Right atrium auricular region (tissue), 2 donors: ENCODE measurements at places on chromosomes 3 and 15.

DNA sequence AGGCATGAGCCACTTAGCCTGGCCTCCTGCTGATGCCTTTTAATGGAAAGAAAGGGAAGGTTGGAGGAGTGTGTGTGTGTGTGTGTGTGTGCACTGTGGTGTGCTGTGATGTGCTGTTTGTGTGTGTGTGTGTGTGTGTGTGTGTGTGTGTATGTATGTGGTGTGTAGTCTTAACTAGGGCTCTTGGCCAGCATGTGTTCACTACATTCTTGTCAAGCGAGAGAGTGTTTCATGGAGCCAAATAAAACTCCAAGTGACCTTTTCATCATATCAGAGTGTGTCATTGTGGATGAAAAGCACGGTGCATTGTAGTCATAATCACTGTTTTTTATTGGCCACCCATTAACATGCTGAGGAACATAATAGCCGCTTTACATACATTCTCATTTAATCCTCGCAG is 30.8 kb upstream of the BHLHE40 start:
- no peak for DNase-seq

DNA sequence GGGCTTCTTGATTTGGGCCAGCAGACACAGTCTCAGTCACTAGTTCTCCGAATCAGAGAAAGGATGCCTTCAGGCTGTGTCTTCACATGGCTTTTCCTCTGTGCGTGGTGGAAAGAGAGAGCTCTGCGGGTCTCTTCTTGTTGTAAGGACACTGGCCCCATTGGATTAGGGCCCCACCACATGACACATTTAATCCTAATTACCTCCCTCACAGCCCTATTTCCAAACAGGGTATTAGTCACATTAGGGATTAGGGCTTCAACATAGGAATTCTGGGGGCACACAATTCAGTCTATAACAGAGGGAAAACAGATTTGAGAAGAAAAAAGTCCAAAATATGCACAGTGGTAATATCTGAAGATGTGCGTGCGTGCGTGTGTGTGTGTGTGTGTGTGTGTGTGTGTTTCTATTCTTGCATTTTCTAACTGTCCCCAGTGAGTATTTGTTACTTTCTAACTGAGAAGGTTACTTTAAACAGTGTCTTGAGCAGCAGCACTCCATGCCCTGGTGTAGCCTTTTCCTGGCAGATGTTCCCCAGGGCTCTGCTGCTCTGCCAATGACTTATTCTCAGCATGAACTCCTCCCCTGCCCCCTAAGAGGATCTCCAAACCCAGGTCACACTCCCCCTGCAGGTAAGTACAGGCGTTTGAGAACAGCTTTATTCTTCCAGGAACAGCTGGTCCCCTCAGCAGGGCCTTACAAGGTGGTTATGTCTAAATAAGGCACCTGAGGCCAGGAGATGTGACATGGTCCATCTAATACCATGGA is 72.9 kb downstream of the RPL39L start:
- no peak for DNase-seq

- DNase-seq = no peak
These were observed 475.6 kb downstream of the FOXP1 start for GRCh38 chr3:71107926-71108325.

- no peak for DNase-seq
These were observed 482.3 kb upstream of the NECTIN3 start for GRCh38 chr3:110589341-110589740.

DNA sequence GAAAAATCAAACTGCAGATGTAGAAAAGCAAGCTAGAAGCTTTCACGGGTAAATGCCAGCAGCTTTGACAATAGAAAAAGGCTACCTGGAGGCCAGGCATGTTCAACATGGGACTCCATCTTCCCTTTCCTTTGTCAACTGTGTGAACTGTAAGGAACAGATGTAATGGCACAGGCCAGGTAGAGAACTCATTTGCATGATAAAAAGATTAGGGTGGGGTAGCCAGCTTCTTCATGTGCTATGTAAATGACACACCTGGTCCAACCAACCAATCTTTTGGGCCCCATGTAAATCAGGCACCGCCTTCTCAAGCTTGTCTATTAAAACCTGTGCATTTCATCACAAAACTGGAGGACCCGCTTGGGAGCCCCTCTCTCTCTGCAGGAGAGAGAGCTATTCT is 686.5 kb upstream of the GOLIM4 start:
- no peak for DNase-seq

- DNase-seq = no peak
These were observed 1113.2 kb downstream of the IGSF11 start for GRCh38 chr3:117921411-117921810.

DNA sequence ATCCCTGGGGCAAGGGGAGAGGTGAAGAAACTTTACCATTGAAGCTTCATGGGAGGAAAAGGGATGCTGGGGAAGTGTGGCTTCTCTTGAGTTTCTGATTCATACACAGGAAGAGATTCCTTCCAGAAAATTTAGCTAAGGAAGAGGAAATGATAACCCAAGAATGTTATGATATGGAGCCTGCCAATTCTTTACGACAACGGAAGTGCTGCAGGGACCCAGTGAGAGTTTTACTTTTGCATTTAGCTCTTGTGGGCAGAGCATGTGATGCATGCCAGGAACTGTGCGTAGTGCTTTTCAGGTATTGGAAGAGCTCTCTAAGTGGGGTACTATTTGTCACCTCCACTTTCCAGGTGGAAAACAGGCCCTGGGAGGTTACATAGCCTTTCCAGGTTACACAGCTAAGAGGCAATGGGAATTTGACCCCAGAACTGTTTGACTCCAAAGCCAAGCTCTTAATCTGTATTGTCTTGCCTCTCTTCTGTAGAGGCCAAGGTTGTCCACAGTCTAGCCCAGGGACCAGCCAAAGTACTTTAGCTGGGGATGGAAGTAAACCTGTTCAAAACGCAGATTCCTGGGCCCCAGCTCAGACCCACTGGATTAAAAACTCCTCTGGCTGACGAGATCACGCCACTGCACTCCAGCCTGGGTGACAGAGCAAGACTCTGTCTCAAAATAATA is 23.0 kb downstream of the CMTM7 start:
- no peak for DNase-seq

DNA sequence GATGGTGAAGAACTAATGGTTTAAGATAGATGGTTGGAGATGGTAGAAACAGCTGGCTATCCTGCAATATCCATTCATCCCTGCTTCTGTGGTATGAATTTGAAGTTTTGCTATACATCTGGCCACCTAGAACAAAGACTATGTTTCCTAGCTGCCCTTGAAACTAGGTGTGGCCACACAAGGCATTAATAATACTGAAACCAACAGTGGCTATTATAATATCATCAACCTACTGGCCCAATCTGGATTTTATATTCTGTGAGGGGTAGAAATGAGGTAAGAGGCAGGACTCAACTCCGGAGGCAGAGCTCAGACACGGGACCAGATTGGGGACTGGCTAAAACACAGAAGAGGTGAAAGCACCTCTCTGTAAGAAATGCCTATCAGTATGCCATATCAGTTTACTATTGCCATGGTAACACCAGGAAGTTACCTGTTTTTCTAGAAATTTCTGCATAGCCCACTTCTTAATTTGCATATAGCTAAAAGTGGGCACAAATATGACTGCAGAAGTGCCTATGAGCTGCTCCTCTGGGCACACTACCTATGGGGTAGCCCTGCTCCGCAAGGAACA is 8.4 kb downstream of the IFT80 start:
- no peak for DNase-seq

DNA sequence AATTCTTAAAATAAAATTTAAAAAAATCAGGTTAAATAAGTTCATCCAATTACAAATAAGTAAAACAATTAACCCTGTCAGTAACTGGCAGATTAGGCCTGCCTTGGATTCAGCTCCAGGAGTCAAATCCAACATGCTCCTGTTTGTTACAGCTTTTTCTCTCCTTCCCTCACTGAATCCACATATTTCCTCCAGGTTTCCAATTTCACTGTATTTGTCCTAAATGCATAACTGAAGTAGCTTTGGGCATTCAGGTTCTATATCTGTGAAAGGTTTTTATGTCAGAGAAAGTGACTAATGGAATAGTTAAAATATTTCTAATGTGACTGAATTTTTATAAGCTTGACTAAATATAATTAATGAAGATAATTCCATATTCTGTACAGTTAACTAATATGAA is 79.7 kb downstream of the IFT80 start:
- no peak for DNase-seq

- DNase-seq = peak; percentile 49
These were observed 158.2 kb downstream of the RPLP1 start for GRCh38 chr15:69610858-69611257.

- no peak for DNase-seq
These were observed 15.4 kb downstream of the TMEM44 start for GRCh38 chr3:194617827-194618226.

GRCh38 chr3:87719060-87719459 is 339.7 kb downstream of the CGGBP1 start:
- no peak for DNase-seq

- no peak for DNase-seq
These were observed 26.4 kb upstream of the TSPAN3 start for GRCh38 chr15:77097248-77097721.

- no peak for DNase-seq
These were observed 81.1 kb downstream of the SLTM start for GRCh38 chr15:58852347-58852746.

DNA sequence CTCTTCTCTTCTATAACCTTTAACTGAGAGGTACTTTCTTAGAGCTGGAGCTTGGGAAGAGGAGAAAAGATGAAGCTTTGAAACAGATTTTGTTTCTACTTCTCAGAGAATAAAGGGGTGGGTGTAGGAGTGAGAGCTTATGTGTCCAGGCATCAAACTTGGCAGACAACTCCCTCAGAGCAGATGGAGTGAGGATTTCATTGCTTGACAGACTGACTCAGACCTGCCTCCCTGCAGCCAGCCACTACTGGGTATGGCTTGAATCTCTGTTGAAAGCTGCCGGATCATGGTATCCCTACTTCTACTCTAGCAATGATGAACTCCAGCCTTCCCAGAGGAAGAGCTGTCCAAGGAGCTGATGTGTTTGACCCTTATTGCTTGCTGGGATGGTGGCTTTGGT is 36.7 kb downstream of the SYN2 start:
- no peak for DNase-seq

DNA sequence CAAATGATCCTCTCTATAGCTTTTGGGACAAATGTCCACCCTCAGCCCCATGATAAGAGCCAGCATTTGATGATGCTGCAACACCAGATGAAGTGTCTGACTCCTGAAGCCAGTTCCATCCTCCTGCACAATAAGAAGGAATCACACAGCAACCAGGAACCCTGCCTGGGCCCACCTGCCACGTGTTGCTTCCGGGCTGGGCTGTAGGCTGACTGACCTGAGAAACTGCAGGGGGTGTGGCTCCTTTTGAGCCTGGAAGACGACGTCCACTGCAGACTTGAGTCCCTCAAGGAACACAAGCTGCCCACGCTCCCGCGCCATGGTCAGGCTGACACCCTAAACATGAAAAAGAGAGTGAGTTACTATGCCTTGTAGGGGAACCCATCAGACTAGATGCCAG is 9.4 kb downstream of the ELP6 start:
- DNase-seq = no peak

- DNase-seq = no peak
These were observed 32.6 kb downstream of the ABCC5 start for GRCh38 chr3:183984749-183985729.

GRCh38 chr15:68354923-68355322 is 77.0 kb downstream of the ITGA11 start:
- DNase-seq = no peak

GRCh38 chr15:29835301-29835700 is 13.0 kb upstream of the TJP1 start:
- no peak for DNase-seq

- DNase-seq = no peak
These were observed 83.7 kb upstream of the SELENOK start for GRCh38 chr3:53975382-53975781.

- DNase-seq = no peak
These were observed 68.2 kb downstream of the SUMF1 start for GRCh38 chr3:4398941-4399245.

- DNase-seq = no peak
These were observed 353.0 kb upstream of the RORA start for GRCh38 chr15:61582092-61582491.

DNA sequence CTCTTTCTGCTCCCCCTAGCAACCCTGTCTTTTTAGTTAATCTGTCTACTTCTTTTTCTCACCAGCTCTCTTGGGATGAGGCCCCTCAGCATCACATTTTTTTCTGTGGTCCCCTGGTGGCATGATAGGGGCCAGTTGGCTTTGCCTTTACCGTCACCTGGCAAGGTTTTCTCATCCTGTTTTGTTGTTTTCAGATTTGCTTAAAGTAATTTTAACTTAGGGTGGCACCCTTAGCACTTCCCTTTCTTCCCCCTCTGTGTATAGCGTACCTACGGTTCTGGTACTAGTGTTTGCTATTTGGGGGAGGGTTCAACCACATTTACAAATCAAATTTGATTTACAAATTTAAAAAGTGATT is 35.6 kb downstream of the PDCD6IP start:
- no peak for DNase-seq

GRCh38 chr3:186152361-186152798 is 43.5 kb upstream of the ETV5 start:
- no peak for DNase-seq

GRCh38 chr3:159787178-159787574 is 201.5 kb upstream of the IL12A start:
- no peak for DNase-seq

DNA sequence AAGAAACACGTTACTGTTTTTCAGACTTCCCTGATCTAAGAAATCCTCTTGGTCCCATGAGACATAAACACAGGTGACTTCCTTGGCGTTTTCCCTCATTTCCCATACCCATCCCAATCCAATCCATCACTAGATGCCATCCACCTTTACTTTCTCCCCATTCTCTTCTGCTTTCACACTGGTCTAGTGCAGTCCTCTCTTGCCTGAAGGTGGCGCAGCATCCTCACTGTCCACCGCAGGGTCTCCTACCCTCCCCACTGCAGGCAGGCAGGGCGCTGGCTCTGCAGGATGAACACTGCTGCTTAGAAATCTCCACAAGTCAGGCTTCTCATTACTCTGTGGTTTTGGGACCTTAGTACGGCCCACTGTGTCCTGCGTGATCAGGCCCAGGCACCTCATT is 58.2 kb downstream of the RAB7A start:
- DNase-seq = no peak

GRCh38 chr3:194056731-194057415 is 79.1 kb upstream of the HES1 start:
- DNase-seq = no peak

- DNase-seq = no peak
These were observed 81.0 kb upstream of the LMCD1 start for GRCh38 chr3:8420612-8421011.

DNA sequence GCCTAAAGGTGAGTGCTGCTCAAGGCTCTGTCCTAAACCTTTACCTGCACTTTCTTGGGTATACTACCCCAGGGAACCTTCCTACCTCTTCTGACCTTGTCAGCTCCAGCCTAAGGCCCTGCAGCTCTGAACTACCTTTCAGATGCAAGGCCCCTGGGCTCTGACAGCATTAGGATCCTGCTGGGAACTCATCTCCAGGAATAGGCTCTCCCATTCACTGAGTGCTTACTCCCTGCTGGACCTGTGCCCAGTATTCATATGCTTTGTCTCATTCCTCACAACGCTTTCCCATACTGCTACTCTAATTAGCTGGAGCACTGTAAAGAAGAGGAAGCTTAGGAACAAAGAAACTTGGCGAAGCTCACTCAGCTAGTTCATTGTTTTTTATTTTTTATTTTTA is 53.8 kb upstream of the RAB6B start:
- DNase-seq = no peak

- no peak for DNase-seq
These were observed 400.8 kb upstream of the THBS1 start for GRCh38 chr15:39180030-39180429.
